ENCODE measurements at places on chromosomes 11 and 22. TPM values are rescaled to one million over a fixed set of nuclear protein-coding genes. Genes with fewer than 3 reads are reported as not detected.

Gene SYCE3
- total RNA-seq = not detected

Gene OR52R1
- not detected for total RNA-seq

Gene MS4A12
- not detected for total RNA-seq

Gene SLC7A4
- not detected for total RNA-seq

Gene CCDC82
- total RNA-seq = 22.3 TPM

Gene SLC37A2
- total RNA-seq = 0.36 TPM

Gene IL10RA
- not detected for total RNA-seq

Gene CYP2D6
- 0.19 TPM for total RNA-seq

Gene SPI1
- not detected for total RNA-seq

Gene MB
- total RNA-seq = not detected

Gene LDHA
- total RNA-seq = 446 TPM

Gene MOV10L1
- 20.4 TPM for total RNA-seq

Gene ADAMTS15
- under 0.01 TPM for total RNA-seq

Gene RIC3
- total RNA-seq = not detected

Gene RRAS2
- 112 TPM for total RNA-seq

Data from endothelial cell of coronary artery (primary cell).